ENCODE measurements at places on chromosomes 6 and 20. TPM values are rescaled to one million over a fixed set of nuclear protein-coding genes. Genes with fewer than 3 reads are reported as not detected.
A peak's percentile ranks its signal among the peaks of the same experiment; 100 is the strongest.

Gene VNN1
- 1.1 TPM for total RNA-seq

Gene TINAG
- 0.51 TPM for total RNA-seq

DNA sequence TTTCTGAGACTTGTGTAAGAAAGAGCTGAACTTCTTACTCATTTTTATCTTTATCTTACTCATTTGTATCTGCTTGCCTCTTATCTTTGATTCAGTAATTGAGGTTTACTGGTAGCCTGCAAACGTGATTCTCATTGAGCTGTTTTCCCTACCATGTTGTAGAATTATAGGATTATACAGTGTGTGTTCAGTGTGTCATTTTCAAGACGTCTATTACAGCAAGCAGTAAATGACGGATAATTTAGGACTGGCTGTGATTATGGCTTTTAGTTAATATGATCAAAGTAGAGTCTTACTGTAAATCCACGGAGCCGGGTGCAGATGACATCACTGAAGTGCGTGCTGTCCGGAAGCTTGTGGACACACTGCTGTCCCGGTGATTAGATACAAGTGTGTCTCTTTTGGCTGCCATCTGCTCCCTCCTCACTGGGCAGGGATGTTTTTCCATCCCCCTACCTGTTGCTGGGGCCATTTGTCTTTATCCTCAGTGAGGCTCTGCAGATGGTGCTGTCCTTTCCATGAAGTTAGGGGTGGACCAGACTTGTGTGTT, 6.0 kb downstream of the NELFCD start:
- DNase-seq: no peak
- no peaks in the 10 kb centered on the region for H3K27me3 ChIP-seq
- H3K27ac ChIP-seq: no peak overlapping the region
- H3K4me1 ChIP-seq: no peaks in the 10 kb centered on the region
- H3K4me3 ChIP-seq: no peak overlapping the region

GRCh38 chr6:160124007-160124406, 2.4 kb downstream of the SLC22A1 start:
- H3K27me3 ChIP-seq: no peaks in the 10 kb centered on the region
- no peak overlapping the region for H3K27ac ChIP-seq
- no peaks in the 10 kb centered on the region for H3K36me3 ChIP-seq
- DNase-seq: no peak

- H3K4me1 ChIP-seq: no peaks in the 10 kb centered on the region
- no peaks in the 10 kb centered on the region for H3K27me3 ChIP-seq
- DNase-seq: no peak
- peaks cover 23% of the 10 kb centered on the region for H3K36me3 ChIP-seq
- H3K4me3 ChIP-seq: no peak overlapping the region
Observed at GRCh38 chr20:13821876-13822275, 37.0 kb downstream of the NDUFAF5 start.

- no peaks in the 10 kb centered on the region for H3K36me3 ChIP-seq
- no peaks in the 10 kb centered on the region for H3K4me1 ChIP-seq
- H3K27me3 ChIP-seq: no peaks in the 10 kb centered on the region
- H3K27ac ChIP-seq: peak overlapping the region; percentile 21
Observed at GRCh38 chr6:55669028-55669427, 90.0 kb upstream of the HMGCLL1 start.

Data from right atrium auricular region (tissue), 2 donors.